ENCODE measurements at places on chromosomes 2 and 18. TPM values are rescaled to one million over a fixed set of nuclear protein-coding genes. Genes with fewer than 3 reads are reported as not detected.

CLASP1 gene
- 36.1 TPM for total RNA-seq

PRSS56 gene
- total RNA-seq, result not detected

OTOS gene
- total RNA-seq, result not detected

HNMT gene
- 74.0 TPM for total RNA-seq

RAMP1 gene
- 24.8 TPM for total RNA-seq

CCDC138 gene
- 4.2 TPM for total RNA-seq

ARHGAP15 gene
- total RNA-seq, result 8.8 TPM

DTNA gene
- 2.7 TPM for total RNA-seq

MRO gene
- not detected for total RNA-seq

MAP3K19 gene
- not detected for total RNA-seq

POTEF gene
- total RNA-seq, result not detected

ALPI gene
- 21.1 TPM for total RNA-seq

CPLX4 gene
- not detected for total RNA-seq

VIT gene
- total RNA-seq, result 1.3 TPM

MARS2 gene
- total RNA-seq, result 15.7 TPM

PARD3B gene
- total RNA-seq, result 30.5 TPM

CIDEA gene
- not detected for total RNA-seq
